Dermis blood vessel endothelial cell (primary cell): ENCODE measurements at places on chromosomes 7 and 10.
A peak's percentile ranks its signal among the peaks of the same experiment; 100 is the strongest.

GRCh38 chr10:62745581-62745980 lies 58.9 kb upstream of the ADO start:
- no peak for DNase-seq

DNA sequence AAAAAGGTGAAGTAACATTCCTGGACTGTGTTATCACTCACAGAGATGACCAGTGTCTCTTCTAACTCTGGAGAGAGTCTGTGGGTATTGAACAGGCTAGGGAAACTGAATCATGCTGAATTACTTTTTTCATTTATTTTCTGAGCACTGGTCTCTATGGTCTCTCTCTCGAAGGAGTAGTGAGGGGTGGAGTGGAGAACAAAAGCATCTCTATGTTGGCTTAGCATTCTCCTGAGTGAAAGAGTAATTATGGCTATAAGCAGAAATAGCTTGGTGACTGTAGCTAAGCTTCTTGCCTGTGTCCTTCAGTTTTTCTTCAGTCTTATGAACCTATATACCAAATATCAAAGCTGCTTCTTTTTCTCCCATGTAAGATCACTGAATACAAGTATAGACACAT lies 64.6 kb upstream of the PTN start:
- DNase-seq: no peak

- peak; percentile 69 for DNase-seq
Measured at GRCh38 chr10:61903221-61903927, 1.9 kb downstream of the ARID5B start.

DNA sequence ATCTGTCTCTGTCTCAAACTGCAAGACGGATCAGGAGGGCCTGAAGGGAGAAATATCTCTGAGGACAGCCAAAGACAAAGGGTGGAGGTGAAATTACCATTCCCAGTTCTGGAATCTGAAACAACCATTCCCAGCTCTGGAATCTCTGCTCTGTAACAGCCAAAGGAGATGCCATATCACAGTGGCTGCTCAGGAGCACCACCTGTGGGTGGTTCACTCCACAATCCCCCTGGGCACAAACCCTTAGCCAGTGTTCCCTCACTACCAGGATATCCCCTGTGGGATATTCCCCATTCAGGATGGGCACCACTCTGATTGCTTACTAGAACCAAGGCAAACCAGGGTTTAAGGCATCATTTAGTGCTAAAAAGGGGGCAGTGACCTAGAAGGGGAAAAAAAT lies 199.0 kb downstream of the HTR7 start:
- peak; percentile 4 for DNase-seq

DNA sequence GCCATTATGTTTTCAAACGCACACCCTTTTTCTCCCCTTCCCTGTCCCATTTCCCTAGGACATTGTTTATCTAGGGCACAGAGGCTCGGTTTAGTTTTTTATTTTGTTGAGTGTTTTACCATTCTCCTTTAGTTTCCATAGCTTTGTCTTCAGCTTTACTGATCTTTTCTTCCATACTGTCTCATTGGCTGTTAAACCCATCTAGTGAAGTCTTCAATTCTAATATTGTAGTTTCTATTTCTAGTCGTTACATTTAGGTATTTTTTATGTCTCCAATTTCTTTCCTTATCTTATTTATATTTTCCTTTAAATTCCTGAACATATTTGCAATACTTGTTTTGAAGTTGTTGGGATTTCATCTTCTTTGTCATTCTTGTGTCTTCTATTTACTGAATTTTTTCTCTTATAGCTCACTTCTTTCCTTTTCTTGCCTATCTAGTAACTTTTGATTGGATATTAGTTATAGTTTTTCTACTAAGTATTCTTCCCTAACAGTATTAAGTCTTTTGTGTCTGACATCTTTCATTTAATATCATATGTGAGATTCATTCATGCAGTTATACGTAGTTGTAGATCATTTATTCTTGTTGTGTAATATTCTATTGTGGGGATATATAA lies 41.0 kb upstream of the SH2D4B start:
- DNase-seq: no peak

GRCh38 chr7:106484562-106484961 lies 176.4 kb downstream of the CCDC71L start:
- DNase-seq: no peak

DNA sequence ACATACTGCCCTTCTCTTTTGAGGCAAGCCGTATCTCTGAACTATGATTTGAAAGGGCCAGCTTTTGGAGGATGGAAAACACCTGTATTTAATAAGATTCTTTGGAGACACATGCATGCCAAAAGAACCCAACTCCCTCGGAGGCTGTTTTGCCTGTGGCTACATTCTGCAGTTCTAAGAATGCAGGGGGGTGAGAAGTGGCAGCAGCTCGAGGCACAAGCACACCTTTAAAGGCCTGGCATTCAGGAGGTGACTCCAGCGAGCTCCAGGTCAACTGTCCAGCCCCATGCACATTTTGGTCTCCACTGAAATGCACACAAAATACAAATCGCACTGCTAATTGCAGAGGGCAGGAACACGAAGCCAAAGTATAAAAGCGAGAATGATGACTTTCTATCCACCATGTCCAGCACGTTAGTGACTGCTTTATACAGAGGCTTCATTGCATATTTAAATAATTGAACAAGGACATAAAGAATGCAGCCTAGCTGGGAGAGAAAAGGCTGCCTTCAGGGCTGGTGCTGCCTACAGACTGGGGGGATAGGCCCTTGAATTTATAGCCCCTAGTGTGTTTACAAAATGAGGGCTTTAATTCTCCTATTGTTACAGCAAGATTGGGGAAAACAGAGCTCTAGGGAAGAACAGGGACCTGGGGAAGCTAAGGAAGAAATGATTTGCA lies 359.3 kb downstream of the PLXNA4 start:
- no peak for DNase-seq

- no peak for DNase-seq
Measured at GRCh38 chr7:79304711-79305110, 148.8 kb downstream of the MAGI2 start.

DNA sequence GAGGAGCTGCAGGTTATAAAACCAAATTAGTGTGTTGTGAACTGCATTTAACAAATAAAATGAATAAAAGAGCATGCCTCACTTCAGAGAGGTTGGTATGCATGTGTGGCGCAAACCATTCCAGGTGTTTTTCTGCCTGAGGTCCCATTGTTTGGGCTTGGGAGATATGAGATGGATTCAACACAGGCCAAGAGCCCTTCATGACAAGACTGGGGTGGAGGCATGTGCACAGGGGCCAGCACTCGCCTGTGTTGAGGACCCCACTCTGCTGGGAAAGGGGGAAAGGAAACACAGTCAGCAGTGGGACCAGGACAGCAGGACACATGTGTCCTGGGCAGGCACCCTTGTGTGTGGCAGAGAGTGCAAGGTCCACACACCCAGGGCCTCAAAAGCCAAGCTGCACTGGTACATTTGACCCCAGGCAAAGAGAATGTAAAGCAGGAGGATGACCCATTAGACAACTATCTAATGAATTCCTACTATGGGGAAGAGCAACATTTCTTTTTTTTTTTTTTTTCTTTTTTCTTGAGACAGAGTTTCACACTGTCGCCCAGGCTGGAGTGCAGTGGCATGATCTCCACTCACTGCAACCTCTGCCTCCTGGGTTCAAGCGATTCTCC lies 9.2 kb upstream of the SLC18A3 start:
- DNase-seq: no peak

GRCh38 chr10:810351-810846 lies 120.9 kb upstream of the DIP2C start:
- DNase-seq: peak; percentile 45

GRCh38 chr7:74252893-74253292 lies 1.3 kb downstream of the RFC2 start:
- no peak for DNase-seq
